Activated gamma-delta T cell (primary cell): ENCODE measurements at places on chromosomes 6 and 20.

GRCh38 chr6:6801005-6801335 is 212.4 kb downstream of the LY86 start:
- DNase-seq, result no peak

- DNase-seq, result no peak
Measured at GRCh38 chr20:7171911-7172310, 404.4 kb downstream of the BMP2 start.

DNA sequence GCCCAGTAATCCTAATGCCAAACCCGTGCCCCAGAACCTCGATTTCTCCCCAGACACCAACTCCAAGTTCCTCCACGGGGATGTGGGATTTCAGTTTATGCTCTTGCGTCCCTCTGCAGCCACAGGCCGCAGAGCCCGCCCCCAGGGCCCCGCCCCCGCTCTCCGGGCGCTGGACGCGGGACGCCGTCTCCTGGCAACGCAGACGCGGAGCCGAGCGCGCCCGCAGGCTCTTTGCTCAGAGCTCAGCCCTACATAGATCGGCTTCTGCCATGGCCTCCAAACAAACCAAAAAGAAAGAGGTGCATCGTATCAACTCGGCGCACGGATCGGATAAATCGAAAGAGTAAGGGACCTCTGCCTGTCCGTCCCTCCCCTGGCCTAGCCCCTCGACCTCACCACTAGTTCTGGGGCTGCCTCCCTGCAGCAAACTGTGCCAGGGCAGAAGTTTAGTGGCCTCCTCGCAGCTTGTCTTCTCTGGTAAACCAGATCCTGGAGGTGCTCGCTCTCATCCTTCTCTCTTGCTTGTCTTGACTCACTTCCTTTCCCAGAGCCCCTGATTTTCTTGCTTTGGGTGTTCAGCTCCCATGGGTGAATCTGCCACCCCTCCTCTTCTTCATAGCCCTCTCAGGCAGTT is at the start of gene ADGB:
ADGB (plus strand) TSS at position 201 of the 634 bp plus-strand sequence; CDS start at position 270, 69 bp downstream.
- no peak for DNase-seq

DNA sequence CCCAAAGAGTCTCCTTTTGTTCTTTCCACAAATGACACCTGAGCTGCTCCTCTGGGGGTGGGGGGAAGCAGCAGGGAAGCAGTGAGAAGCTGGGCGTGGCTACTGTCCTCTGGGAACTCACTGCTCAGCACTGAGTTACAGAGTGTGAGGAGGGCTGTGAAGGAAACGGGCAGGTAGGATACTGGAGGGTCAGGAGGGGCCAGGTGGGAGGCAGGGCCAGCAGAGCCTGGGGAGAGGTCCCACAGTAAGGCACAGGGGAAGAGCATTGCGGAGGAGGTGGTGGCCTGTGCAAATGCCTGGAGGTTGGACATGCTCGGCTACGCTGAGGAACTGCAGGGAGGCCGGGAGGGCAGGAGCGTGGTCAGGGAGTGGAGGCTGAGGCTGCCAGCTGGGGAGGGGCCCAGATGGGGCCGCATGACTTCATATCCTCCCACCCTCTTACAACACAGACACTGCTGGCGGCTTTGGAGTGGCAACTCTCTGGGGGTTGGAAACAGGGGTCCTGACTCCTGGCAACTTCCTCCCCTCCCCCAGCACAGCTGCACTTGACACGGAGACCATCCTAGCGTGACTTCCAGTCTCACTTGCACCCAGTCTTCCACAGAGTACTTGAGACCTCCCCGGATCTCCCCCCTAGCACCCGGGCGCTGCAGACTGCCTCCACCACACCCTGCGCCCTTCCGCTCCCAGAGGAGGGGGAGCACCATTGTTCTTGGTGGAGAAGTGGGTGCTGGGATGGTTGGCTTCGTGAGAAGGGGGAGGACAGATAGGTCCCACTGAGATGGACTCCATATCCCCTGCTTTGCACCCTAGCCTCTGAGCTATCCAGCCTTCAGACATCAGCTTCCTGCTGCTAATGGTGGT is 34.2 kb downstream of the RBM38 start:
- DNase-seq, result no peak

- no peak for DNase-seq
Measured at GRCh38 chr6:131694832-131695426, 6.3 kb downstream of the OR2A4 start.

DNA sequence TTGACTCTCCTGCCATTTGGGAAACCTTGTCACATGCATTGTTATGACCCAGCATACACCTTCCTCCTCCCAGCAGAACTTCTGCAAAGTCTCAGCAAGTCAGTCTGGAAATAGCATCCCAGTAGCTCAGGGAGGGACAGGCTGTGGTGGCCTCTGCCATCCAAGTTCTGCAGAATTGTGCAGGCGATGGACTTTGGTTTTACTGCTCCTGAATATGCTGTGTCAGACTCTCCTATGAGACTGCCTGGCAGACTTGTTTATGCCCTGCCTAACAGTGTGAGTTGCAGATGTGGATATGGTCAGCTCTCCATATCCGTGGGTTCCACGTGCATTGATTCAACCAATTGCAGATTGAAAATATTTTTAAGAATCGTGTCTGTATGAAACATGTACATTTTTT is 52.8 kb downstream of the SNRNP48 start:
- DNase-seq, result no peak

DNA sequence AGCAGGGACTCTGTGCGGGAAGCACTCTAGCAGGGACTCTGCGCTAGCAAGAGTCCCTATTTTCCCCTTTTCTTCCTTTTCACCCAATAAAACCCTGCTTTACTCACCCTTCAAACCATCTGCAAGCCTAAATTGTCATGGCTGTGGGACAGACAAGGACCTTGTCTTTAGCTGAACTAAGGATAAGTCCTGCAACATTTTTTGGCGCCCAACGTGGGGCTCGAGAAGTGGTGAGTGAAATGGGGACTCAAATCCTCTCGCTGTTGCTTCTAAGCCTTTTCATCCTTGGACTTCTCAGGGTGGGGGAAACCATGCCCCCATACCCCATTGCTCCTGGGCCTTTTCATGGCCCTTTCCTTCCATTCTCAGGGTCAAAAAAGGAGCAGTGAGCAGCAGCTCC is 46.4 kb downstream of the IMPG1 start:
- DNase-seq, result no peak

DNA sequence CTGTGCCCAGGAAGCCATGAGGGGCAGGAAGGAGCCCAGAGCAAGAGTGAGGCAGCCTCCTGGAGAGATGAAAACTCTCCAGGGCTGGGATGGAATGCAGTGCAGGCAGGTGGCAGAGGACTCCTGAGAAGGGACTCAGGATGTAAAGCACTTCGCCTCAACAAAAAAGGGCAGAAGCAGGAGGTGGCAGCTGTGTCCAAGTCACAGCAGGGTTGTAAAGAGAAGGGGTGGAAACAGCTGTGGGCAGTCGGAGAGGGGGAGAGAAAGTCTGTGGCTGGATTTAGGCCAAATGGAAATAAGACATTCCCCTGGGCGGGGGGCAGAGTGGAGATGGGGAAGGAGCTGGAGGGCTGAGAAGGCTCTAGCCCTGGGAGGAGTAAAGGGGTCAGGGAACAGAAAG is 34.9 kb downstream of the CYP21A2 start:
- DNase-seq, result no peak

DNA sequence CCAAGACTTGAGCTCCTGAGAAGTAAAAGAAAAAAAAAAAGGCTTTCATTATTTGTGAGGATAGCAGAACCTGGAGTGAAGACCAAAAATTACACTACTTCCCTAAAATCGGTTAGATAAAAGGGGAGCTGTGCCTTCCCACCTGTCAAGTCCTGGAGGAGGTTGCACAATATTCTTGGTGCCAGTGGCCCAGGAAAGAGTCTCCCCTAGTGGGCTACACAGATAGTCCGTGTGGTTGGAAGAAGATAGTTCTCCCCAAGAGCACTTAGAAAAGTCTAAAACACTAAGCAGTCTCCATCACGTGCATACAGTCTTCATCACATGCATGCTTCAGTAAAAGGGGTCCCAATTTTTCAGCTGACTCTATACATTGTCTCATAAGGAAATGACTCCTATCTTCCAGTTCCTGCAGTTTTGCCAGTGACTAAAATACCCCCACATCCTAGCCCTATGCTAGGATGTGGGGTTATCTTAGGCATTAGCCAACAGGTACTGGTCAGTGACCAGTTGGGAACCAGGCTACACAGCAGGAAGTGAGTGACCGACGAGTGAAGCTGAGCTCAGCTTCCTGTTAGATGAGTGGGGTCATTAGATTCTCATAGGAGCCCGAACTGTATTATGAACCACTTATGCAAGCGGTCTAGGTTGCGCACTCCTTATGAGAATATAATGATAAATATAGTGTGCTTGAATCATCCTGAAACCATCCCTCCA is 199.5 kb upstream of the FAM83B start:
- DNase-seq, result no peak

- DNase-seq, result no peak
Measured at GRCh38 chr20:34604980-34605788, 46.7 kb downstream of the MAP1LC3A start.

GRCh38 chr6:74731931-74732330 is 473.9 kb downstream of the COL12A1 start:
- no peak for DNase-seq

DNA sequence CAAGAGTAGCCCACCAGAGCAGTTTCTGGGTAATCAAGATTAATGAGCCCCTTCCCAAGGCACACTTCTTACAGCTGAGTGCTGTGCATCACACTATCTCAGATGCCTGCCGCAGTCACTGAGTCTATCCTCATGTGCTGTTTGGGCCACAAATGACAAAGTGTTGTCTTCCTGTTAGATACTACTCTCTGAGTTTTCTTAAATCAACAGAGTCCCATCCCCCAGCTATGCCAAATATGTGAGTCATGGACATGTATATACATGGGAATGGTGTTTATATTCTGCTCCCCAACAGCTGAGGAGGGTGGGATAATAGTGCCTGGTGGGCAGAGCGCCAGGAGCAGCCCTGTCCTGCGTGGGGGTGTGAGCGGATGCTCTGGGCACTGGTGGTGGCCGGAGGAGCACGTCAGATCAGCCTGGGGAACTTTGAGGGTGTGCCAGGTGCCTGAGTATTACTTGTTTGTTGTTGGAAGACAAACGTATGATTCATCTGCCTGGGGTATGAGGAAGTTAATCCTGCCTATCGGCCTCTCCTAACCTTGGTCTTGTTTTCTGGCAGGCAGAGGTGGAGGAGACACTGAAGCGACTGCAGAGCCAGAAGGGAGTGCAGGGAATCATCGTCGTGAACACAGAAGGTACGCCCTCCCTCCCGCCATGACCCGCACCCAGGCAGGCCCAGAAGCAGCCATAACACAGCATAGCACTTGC is 9.6 kb downstream of the DYNLRB1 start:
- no peak for DNase-seq

GRCh38 chr6:143746202-143747119 is 68.7 kb downstream of the PHACTR2 start:
- no peak for DNase-seq

DNA sequence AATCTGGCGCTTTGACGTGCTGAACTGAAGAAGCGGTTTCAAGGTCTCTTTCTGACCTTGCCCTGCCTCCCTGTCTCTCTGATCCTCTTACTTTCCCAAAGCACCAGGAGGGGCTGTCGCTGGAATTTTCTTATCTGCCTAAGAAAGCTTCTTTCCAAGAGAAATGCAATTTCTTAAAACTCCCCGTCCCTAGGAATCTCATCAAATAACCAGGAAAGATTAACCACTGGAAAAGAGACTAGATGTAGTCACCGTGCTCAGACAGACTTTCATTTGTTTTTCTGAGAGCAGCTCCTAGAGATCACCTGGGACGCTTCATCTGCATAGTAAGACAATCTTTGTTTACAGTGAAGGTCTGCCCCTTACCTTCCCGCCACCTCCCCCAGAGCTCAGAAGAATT is 38.6 kb downstream of the PDYN start:
- no peak for DNase-seq
